ENCODE measurements at places on chromosomes 1 and 21.

- peak; percentile 16 for DNase-seq
Observed at GRCh38 chr1:50735443-50735842, 224.6 kb downstream of the FAF1 start.

- DNase-seq: no peak
Observed at GRCh38 chr1:19454265-19455146, 30.8 kb downstream of the CAPZB start.

DNA sequence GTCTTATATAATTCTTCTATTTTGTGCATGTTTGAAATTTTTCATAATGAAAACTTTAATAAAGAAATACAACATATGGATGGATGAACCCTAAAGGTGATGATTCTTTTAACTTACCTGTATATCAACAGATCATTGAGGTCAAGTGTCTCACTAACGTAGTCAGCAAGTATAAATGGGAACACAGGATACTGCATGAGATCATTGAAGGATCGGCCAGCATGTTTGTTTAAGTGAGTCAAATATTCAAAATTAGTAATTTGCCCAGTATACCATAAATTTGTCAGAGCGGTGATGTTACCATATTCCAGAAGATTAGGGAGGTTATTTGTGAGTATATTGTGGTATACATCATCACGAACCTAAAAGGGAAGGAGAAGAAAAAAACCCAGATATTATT, 71.0 kb upstream of the GNG4 start:
- DNase-seq: no peak

GRCh38 chr1:117613249-117613968, 7.6 kb downstream of the TENT5C start:
- no peak for DNase-seq

DNA sequence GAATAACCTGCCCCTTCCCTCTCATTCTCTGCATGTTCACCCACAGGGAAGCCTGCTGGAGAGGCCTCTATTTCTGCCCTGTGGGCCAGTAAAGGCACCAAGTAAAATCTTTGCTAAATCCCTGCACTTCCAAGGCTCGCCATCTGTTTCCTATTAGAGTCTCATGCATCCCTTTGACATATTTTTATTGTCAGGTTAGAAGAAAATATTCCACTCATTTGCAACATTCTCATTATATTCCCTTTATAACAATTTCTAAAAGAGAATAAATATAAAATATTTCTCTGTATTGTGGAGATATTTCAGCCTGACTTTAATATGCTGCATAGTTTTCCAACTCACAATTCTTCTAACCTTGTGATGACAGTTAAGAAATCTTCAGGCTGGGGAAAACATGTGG, 340.4 kb upstream of the VAMP3 start:
- DNase-seq: no peak

DNA sequence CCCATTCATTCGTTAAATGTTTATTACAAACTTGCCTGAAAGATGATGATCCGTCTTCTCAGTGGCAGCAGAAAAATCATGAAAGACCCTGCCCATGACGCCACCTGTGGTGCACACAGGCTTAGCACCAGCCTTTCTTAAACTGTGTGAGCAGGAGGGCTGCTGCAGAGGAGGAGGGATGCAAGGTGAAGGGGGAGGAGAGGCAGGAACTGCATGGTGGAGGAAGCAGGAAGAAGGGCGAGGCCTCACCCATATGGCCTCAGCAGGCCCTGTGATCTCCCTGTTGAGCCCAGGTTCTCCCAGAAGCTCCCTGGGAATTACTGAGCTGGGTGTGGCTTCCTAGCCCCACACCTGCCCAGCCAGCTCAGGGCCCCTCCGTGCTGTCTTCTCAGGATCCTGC, 25.0 kb upstream of the RD3 start:
- DNase-seq: no peak
